Stomach (tissue), 19 donors: ENCODE measurements at places on chromosomes 2 and 18. TPM values are rescaled to one million over a fixed set of nuclear protein-coding genes. Genes with fewer than 3 reads are reported as not detected.
A peak's percentile ranks its signal among the peaks of the same experiment; 100 is the strongest.

- no peaks in the 10 kb centered on the region for H3K4me1 ChIP-seq
- H3K36me3 ChIP-seq, result no peaks in the 10 kb centered on the region
- H3K4me3 ChIP-seq, result no peak overlapping the region
- H3K27ac ChIP-seq, result peak overlapping the region; percentile 67
- DNase-seq, result peak; percentile 29
Observed at GRCh38 chr2:38159597-38159996, 83.6 kb upstream of the CYP1B1 start.

DNA sequence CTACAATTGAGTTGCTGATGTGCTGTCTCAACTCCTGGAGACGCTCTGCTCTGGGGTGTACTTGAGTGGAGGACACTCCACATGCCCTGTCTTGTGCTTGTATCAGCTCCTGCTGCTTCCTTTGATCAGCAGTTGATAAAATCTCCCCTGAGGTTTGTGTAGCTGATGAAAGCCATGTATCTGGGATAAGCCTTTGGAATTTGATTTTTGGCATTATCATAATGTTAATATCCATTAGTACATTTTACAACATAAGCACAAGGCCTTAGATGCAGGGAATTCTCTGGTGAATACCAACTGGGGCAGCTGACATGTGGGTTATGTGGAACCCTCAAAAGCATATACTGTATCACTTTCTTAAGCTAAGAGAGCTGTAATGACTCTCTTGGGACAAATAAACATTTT is 222.7 kb upstream of the ITGA4 start:
- H3K36me3 ChIP-seq, result no peaks in the 10 kb centered on the region
- H3K4me3 ChIP-seq, result no peak overlapping the region
- DNase-seq, result no peak
- no peaks in the 10 kb centered on the region for H3K27me3 ChIP-seq
- no peak overlapping the region for H3K27ac ChIP-seq
- H3K4me1 ChIP-seq, result no peaks in the 10 kb centered on the region

- H3K36me3 ChIP-seq, result no peaks in the 10 kb centered on the region
- no peaks in the 10 kb centered on the region for H3K27me3 ChIP-seq
- no peak for DNase-seq
- H3K4me3 ChIP-seq, result no peak overlapping the region
- H3K4me1 ChIP-seq, result no peaks in the 10 kb centered on the region
Observed at GRCh38 chr2:65922030-65922429, 489.6 kb upstream of the SPRED2 start.

GRCh38 chr18:63970809-63971205 is 926 bp downstream of the SERPINB8 start:
- H3K27me3 ChIP-seq, result no peaks in the 10 kb centered on the region
- peak overlapping the region; percentile 73 for H3K4me3 ChIP-seq
- DNase-seq, result peak; percentile 81

Gene PMAIP1
- total RNA-seq, result not detected

GRCh38 chr2:232537079-232537478 is 2.4 kb upstream of the CHRNG start:
- H3K36me3 ChIP-seq, result no peaks in the 10 kb centered on the region
- no peak for DNase-seq
- H3K4me3 ChIP-seq, result no peak overlapping the region
- H3K27ac ChIP-seq, result peak overlapping the region; percentile 59

GRCh38 chr2:135152361-135152760 is 100.3 kb downstream of the RAB3GAP1 start:
- no peak overlapping the region for H3K27ac ChIP-seq
- H3K4me1 ChIP-seq, result no peaks in the 10 kb centered on the region
- H3K27me3 ChIP-seq, result no peaks in the 10 kb centered on the region
- H3K4me3 ChIP-seq, result no peak overlapping the region

DNA sequence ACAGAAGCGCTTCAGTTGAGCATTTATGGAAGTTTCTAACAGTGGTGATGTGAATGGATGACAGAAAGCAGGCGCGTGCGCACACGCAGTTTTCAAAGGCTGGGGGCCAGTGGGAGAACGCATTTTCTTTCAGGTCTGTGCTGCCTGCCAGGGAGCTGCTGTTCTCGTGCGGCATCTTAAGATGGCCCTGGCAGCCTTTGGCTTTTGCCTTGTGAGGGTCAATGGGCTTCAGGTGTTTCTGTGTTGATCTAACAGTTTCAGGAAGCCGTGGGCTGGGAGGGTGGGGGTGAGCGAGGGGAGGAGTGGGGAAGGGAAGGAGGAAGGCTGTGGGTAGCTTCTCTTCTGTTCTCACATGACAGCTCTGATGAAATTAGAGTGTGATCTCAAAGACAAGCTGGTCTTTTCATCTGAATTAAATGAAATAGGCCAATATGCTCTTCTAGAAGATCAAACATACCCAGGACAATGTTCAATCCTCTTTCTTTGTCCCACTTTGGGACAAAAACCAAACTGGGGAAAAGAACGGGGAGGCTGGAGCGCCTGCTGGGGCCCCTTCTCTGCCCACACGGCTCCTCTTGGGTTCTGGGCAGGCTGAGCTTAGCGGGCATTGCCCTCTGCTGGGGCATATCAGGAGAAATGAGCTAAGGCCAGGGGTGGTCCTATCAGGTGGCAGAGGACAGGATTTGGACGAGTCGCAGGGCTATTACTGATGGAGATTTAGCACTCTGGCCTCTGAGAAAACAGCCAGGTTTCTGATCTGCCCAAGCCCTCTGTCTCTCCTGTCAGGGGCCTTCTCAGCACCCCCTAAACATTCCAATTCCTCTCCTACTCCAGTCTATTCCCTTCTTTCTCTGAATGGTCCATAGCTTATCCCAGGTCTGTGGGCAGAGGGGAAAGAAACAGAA is 126.2 kb upstream of the LGALSL start:
- peak overlapping the region; percentile 34 for H3K27ac ChIP-seq
- peak; percentile 77 for DNase-seq
- peaks cover 34% of the 10 kb centered on the region for H3K4me1 ChIP-seq

Gene TTC31
- total RNA-seq, result 91.2 TPM
